ENCODE measurements at places on chromosomes 3 and 15.

DNA sequence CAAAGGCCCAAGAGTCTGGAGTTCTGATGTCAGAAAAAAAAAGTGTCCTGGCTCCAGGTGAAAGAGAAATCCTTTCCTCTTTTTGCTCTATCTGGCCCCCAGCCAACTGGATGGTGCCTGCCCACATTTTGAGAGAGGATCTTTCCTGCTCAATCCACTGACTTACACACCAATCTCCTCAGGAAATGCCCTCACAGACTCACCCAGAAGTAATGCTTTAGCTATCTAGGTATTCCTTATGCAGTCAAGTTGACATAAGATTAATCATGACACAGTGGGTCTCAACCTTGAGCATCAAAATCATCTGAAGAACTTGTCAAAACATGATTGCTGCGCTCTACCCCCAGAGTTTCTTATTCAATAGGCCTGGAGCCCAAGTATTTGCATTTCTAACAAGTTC is 31.2 kb downstream of the STRIT1 start:
- DNase-seq: no peak

DNA sequence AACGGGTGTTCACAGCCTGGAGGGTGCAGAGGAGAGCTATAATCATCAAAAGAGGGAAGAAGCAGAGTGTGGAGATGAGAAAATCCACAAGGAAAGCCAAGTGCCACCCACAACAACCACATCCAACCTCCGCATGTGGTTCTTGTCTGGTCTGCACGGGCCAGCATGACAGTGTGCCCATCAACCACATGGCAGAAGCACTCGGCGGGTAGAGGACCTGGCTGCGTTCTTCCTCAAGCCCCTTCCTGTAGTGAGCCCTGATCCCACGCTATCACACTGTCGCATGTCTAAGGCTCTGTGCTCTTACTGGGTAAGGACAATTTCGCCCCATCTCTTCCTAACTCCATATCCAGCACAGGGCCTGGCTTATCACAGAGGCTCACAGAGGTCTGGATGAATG is 41.9 kb downstream of the PTPN23 start:
- no peak for DNase-seq

- no peak for DNase-seq
These were observed 4.8 kb downstream of the GNB4 start for GRCh38 chr3:179446501-179446900.

DNA sequence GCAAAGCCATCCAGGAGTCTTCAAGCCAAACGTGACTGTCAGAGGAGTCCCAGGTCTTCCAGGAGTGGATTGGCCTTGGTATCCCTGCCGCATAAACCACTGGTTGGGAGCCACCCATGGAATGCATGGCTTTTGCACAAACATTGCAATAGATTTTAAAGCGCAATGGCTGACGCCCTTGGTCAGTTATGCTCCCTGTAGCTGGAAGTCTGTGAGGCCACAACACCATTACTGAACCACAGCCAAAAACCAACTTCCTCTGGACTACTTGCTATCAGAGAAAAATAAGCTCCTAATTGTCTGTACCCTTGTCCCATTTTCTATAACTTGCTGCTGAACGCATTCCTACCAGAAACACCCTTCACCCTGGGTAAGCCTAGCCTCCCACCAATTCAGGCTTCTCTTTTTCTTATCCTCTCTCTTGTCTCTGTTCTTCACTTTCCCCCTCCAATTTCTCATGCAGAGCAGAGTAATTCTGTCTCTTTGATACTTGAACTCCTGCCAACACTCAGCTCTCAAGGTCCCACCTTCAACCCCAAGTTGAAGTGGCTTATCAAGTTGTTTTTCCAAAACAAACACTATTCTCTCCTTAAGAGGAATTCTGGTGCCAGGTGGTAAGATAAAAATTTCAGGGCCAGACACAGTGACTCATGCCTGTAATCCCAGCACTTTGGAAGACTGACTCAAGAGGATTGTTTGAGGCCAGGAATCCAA is 176.4 kb upstream of the UBE2E1 start:
- DNase-seq: no peak

- DNase-seq: no peak
These were observed 468.0 kb upstream of the TBL1XR1 start for GRCh38 chr3:177665122-177665808.

DNA sequence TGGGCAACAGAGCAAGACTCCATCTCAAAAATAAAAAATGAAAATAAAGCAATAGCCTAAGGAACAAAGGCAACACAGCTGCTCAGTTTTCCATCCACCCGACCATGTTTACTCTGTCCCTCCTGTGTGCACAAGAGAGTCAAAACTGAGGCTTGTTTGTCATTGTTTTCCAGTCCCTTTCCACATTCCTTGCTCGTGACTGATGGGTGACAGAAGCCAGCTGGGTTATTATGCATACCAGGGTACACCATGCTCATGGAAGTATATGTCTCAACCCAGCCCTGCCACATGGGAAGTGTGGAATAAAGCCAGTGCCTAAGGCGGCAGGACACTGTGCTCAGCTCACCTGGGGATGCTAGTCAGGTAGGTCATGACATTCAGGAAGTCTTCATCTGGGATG is 49.5 kb downstream of the MCF2L2 start:
- no peak for DNase-seq

GRCh38 chr3:176663837-176664831 is 533.1 kb downstream of the TBL1XR1 start:
- DNase-seq: peak; percentile 65

GRCh38 chr3:161689584-161690298 is 193.1 kb downstream of the OTOL1 start:
- DNase-seq: no peak

Measured in forelimb muscle (tissue), 1 donor.